Cortex of kidney (tissue), 1 donor: ENCODE measurements at places on chromosomes 7 and 10.

- DNase-seq, result no peak
Observed at GRCh38 chr7:47262881-47263280, 319.0 kb downstream of the TNS3 start.

DNA sequence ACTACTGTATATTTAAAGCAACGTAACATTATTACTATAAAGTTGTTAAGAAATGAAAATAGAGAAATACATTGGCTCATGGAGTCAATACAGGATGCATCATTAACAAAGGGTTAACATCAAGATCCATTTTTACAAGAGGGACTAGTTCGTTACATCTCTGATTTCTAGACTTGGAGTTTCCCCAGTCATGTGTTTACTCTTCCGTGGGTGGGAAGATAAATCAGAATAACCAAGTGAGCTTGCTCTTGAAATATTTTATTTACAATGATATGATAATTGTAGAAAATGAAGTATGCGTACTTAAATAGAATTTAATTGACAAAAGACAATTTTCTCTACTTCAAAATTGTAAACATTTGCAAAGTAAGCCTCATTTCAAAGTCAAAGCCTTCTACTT lies 1.0 kb upstream of the PRKAR2B start:
- DNase-seq, result no peak

DNA sequence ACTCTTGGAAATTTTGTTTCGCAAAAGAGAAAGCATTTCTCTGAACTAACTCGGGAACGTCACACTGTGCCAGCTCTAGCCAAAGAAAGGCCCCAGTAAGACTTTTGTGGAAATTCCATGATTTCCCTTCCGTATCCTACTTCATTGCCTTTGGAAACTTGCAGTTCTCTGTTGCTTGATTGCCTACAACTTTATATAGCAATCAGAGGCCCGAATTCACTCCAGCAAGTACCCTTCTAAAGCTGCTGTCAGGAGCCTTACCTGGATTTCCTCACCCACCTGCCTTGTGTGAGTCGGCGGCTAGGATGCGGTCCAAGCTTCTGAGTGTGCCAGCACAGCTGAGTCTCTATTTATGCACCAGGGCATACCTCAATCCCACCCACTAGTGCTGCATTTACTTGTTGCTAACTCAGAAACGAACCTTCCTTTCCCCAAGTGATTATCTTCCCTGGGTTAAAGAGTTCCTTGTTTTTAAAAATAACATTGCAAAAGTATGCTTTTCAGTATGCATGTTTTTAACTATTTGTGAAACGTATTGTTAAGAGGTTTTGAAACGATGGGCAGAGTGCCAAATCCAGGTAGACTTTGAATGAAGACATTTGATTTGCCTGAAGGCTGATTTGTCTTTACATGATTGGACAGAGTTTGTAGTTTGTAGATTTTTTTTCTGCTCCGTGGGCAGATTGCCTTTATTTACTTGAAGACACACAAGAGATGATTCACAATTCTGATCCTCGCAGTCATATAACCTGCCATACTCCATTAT lies at the start of gene AGR2:
AGR2 (minus strand) TSS at position 326 of the 766 bp plus-strand sequence. CDS start 3,203 bp downstream, outside the sequence.
- no peak for DNase-seq

DNA sequence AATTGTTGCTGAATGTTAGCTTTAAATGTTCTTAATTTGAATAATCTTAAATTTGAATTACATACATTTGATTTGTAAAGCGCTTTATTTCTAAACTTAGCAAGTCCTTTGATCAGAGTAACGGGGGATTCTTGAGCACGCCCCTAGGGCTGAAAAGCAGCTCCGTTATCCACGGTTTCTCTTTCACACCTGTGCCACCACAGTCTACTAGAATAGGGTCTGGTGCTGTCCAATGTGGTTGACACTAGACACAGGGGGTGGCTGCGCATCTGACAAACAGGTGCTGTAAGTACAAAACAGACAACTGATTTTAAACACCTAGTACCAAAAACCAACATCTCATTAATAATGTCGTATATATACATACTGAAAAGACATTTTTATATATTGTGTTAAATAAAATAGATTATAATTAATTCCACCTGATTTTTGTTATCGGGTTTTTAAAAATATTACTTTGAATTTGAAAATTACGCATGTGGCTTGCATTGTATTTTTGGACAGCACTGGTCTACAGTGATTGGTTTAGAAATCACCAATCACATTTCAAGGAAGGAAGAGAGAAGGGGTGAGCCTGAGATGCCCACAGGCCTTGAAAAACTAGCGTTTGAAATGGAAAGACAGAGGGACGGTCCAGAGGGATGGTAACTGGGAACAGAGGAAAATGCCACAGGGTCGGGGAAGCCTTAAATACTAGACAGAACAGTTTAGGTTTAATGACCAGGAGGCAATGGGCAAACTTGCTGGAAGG lies 7.3 kb downstream of the SEPHS1 start:
- no peak for DNase-seq

GRCh38 chr7:137642472-137642871 lies 204.3 kb downstream of the DGKI start:
- DNase-seq, result no peak

- no peak for DNase-seq
Observed at GRCh38 chr10:33126742-33127141, 168.7 kb upstream of the ITGB1 start.

GRCh38 chr10:3475367-3475766 lies 302.8 kb upstream of the PITRM1 start:
- DNase-seq, result no peak

DNA sequence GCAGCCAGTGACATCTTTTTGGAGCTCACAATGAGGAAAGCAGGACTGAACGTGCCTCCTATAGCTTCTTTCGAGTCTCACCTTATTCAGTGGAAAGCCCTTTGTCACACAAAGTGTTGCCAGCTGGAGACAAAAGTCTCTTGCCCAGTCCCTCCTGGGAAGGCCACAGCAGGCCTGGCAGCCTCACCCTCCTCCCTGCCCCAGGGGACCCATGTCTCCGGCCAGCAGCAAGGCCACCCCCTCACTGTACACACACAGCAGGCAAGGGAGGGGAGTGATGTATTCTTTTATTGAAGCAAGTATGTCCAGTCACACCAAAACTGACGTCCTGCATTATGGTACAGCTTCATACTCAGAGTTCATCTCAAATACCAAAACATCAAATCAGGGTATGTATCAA lies 56.0 kb downstream of the CSGALNACT2 start:
- no peak for DNase-seq

- peak; percentile 10 for DNase-seq
Observed at GRCh38 chr7:32761451-32762205, 129.9 kb downstream of the KBTBD2 start.

GRCh38 chr10:51878695-51879094 lies 179.3 kb upstream of the CSTF2T start:
- DNase-seq, result no peak

DNA sequence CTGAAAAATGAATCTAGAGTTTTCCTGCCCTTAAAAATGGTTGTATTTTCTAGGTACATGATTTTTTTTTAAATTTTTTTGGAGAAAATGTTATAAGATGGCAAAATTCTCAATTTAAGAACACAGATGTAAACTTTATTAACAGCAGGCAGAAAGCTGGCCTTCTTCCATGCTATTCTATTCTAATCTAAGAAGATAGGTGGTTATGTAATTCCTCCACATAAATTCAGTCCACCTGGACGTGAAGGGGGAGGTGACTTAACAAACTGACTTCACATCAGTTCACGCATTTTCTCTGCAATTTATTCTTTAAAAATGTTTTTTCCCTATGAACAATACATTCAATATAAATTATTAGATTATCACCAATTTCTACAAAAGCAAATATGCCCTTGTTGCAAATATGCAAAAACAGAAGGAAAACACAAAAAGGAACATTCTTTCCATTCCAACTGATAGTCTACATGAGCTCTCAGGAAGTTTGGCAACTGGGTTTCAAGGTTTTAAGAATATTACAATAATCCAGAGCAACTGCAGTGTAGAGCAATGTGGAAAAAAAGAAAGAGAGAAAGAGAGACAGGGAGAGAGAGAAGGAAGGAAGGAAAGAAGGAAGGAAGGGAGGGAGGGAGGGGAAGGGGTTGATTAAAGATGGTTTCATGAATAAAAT lies 76.8 kb downstream of the HIBADH start:
- no peak for DNase-seq

- no peak for DNase-seq
Observed at GRCh38 chr10:28595613-28596012, 62.7 kb downstream of the WAC start.

GRCh38 chr7:140165422-140165821 lies 11.4 kb downstream of the KDM7A start:
- DNase-seq, result no peak

DNA sequence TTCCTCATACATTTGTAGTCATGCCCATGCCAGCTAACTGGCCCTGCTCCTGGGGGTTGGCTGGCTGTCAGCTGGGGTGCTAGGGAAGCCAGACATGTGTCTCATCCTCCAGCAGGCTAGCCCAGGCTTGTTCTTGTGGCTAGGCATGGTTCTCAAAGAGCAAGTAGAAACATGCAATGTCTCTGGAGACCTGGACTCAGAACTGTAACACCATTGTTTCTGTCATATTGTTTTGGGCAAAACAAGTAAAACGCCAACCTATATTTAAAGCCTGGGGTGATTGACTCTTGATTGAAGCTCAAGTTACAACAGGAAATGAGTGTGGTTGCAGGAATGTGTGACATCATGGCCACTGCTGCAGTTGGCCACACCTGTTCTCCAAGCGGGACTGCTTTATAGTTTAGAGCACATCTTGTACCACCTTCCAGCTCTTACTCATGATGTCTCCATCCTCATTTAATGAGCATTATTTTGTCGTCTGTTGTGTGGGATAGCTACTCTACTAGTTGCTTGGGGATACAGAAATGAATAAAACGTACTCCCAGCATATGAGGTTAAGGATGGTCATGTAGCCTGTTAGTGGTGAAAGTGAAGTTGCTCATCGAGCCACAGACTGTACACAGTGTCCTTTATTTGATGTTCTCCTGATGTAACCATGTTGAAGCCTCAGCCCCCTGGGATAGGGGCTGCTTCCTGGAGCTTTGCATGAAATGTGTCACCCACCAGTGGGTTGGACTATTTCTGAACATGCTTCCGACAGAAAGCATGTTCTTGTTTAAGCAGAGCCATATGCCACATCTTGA lies 168.4 kb downstream of the SORCS3 start:
- DNase-seq, result no peak

DNA sequence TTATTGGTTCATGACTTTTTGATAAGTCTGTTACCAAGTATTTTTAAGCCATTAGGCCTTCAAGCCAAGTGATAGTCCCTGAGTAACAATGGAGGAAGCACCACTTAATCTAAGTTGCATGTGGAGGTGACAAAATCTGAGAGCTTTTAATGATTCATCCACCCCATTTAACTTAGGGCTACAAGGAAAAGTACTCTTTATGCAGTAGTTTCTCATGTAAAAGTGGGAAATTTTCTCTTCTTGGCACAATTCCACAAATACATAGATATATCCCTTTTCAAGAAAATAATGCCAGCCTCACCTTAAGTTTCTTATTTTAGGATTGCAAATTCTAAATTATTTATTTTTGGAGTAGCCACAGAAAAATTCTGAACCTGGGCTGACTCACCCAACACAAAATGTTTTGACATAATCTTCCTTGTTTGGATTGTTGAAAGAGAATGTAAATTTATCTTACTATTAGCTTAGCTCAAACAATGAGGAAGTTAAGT lies 85.7 kb downstream of the SUGCT start:
- DNase-seq, result no peak

GRCh38 chr7:80131675-80132435 lies 2.8 kb upstream of the GNAI1 start:
- no peak for DNase-seq

DNA sequence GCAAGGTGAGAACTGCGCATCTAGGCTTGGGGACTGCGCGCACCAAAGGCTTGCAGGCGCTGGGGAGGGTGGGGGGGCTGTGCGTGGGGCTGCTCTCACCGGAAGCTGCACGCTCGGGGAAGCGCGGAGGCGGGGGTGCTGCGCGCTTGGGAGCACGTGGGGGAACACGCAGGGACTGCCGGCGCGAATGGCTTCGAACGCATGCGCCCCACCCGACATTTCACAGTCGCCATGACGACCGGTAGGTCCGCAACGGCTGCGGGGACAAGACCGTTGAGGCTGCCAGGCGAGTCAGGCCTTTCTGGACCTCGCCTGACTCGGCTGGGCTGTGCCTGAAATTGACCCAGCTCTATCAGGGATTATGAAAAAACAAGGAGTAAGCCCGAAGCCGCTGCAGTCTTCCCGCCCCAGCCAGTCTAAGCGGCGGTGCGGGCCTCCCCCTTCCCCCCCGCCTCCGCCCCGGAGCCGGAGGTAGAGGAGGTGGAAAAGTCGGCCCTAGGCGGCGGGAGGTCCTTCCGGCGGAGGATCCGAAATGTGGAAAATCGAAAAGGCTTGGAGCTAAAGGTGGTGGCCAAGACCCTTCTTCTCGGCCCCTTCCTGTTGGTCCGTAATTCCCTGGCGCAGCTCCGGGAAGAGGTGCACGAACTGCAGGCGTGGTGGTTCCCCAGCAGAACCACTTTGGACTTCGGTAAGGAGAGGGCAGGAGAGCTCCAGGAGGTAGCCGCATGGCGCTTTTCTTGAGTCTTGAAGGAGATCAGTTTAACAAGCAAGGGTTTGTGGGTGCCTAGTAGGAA lies 34.9 kb upstream of the STEAP1 start:
- no peak for DNase-seq

DNA sequence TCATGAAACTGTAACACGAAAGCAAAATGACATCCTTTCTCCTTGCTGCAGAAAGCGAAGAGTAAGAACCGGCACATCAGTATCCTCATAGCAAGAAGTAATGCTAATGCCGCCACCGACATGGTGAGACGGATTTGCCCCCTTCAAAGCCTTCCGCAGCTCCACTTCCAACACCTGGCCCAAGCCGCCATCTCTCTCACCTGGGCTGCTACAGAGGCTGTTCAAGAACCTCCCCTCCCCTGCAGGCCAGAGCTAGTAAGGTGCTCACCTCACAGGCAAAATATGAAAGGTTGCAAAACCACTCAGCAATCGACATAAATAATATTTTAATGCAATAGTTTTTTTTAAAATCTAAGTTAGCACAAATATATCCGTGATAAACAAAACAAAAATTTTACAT lies 123.9 kb upstream of the FRMD4A start:
- no peak for DNase-seq
